ENCODE measurements at places on chromosomes 4 and X.

GRCh38 chrX:138191998-138192397 is 519.5 kb downstream of the FGF13 start:
- DNase-seq = no peak

GRCh38 chr4:126440297-126440696 is 1125.5 kb downstream of the FAT4 start:
- no peak for DNase-seq

DNA sequence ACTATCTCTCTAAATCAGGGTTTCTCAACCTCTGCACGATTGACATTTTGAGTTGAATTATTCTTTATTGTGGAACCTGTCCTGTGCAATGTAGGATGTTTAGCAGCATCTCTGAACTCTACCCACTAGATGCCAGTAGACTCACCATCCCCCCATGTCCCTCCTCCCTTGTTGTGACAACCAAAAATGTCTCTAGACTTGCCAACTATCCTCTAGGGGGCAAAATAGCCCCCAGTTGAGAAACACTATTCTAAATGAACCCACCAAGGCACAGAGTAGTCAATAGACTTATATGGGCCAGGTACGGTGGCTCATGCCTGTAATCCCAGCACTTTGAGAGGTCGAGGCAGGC is 49.1 kb upstream of the GAB1 start:
- no peak for DNase-seq

DNA sequence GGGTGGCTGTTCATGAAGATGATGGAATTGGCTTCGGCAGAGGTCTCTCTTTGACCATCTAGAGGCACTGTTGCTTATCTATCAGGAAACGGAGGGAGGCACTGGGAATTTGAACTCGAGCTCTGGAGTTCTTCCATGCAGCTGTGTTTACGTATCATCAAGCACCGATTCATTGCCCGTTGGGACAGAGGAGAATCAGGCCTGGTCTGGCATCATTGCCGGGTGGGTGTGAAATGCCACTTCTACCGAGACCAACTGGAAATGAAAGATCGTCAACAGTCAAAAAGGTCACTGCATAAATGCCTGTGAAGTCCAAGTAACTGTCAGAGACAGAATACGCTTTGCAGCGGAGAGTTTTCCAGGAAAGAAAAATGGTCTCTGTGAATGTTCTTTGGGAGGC is 166.9 kb downstream of the ASMT start:
- DNase-seq = no peak

- no peak for DNase-seq
Observed at GRCh38 chrX:72307646-72308051, 1.9 kb upstream of the CITED1 start.

DNA sequence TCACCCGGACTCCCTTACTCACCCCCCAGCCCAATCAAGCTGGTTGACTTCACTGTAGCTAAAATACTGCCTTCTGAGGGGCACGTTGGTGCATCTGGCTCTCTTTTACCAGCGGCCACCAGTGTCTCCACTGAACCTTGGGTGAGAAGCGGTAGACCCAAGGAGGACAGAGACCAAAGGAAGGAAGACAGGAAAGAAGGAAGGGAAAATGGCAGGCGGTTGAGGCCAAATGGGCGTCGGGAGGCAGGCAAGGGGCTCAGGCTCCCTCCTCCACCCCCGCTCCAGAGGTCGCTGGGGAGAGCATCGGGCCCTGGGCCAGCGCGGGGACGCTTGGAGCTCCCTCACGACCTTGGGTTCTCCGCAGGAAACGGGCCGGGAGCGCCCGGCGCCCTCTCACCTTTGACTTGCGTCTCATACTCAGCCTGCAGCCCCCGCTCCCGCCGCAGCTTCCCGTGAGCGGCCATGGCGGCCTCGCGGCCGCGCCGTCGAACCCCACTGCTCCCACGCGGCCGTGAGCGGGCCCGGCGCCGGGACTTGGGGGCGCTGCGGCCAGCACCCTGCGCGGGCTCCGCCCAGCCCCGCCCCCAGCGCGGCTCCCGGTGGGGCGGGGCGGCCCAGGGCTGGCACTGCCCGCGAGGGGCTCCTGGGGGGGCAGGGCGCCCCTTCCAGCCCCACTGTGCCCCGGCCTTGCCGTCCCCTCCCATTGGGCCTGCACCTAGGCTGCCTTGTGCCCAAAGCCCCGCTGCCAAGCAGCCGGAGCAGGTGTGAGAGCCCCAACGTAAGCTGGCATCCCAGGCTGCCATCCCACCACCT is at the start of gene ARHGAP4:
ARHGAP4 (minus strand) TSS at position 526 of the 813 bp plus-strand sequence; CDS start at position 464, 62 bp downstream.
- DNase-seq = no peak

DNA sequence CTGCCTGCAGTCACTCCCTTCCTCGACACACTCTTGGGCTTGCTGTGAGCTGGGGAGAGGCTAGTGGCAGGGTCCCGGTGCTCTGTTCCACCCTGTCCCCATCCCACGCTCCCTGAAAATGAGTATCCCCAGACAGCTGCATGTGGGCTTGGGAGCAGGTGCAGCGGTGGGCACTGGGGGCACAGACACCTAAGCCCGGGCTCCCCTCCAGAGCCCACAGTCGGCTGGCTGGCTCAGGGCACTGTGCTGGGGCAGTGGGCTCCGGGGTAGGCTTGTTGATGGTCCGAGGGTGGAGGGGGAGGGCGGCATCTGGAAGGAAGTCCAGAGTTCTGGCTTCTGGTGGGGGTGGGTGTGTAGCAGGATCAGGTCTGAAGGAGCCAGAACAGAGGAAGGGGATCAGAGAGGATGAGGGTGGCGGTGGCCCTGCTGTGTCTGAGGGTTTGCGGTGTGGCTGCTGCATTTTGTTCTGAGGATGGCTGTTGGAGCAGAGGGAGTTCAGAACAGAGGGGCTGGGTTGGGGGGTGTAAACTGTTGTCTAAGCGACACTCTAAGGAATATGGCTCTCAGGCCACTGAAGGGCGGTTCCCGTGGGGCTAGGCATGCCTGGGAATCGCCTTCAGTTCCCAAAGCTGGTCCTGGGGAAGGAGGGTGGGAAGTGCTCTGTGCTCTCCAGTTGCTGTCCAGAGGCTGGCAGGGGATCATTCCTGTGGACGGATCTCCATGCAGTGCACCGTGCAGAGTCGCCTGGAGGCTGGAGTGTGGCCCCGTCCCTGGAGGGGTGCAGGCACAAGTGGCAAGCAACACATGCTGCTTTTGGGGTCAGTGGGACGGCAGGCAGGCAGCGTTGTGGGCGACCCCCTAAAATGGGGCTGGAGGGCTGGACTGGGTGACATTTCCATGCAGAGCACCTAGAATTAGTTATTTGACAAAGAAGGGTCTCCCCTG is 114.0 kb downstream of the SORCS2 start:
- DNase-seq = no peak

DNA sequence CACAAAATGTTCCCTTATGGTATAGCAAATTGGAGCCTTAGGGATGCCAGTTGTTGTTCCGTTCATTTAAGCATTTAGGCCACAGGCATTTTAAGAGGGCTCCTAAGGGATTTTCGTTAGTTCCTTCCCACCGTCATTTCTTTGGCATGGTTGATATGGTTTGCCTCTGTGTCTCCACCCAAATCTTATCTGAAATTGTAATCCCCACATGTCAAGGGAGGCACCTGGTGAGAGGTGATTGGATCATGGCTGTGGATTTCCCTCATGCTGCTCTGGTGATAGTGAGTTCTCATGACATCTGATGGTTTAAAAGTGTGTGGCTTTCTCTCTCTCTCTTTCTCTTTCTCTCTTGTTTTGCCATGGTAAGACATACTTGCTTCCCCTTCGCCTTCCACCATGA is 104.1 kb downstream of the ASB9 start:
- DNase-seq = no peak

GRCh38 chr4:7263166-7263565 is 70.8 kb downstream of the SORCS2 start:
- peak; percentile 17 for DNase-seq

GRCh38 chrX:2406891-2407518 is 93.8 kb downstream of the DHRSX start:
- DNase-seq = no peak

GRCh38 chr4:1472911-1473518 is 66.8 kb upstream of the NKX1-1 start:
- no peak for DNase-seq

GRCh38 chrX:110180928-110181310 is 137.0 kb downstream of the AMMECR1 start:
- DNase-seq = peak; percentile 44

DNA sequence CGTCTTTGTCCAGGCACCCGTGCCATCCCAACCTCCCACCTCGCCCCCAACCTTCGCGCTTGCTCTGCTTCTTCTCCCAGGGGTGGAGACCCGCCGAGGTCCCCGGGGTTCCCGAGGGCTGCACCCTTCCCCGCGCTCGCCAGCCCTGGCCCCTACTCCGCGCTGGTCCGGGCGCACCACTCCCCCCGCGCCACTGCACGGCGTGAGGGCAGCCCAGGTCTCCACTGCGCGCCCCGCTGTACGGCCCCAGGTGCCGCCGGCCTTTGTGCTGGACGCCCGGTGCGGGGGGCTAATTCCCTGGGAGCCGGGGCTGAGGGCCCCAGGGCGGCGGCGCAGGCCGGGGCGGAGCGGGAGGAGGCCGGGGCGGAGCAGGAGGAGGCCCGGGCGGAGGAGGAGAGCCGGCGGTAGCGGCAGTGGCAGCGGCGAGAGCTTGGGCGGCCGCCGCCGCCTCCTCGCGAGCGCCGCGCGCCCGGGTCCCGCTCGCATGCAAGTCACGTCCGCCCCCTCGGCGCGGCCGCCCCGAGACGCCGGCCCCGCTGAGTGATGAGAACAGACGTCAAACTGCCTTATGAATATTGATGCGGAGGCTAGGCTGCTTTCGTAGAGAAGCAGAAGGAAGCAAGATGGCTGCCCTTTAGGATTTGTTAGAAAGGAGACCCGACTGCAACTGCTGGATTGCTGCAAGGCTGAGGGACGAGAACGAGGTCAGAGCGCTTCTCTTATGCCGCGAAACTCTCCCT is at the start of gene TET2:
TET2 (plus strand) TSS at position 601 of the 740 bp plus-strand sequence. CDS start 87,067 bp downstream, outside the sequence.
- DNase-seq = peak; percentile 62

- DNase-seq = no peak
Observed at GRCh38 chrX:51024106-51024696, 113.7 kb downstream of the BMP15 start.

DNA sequence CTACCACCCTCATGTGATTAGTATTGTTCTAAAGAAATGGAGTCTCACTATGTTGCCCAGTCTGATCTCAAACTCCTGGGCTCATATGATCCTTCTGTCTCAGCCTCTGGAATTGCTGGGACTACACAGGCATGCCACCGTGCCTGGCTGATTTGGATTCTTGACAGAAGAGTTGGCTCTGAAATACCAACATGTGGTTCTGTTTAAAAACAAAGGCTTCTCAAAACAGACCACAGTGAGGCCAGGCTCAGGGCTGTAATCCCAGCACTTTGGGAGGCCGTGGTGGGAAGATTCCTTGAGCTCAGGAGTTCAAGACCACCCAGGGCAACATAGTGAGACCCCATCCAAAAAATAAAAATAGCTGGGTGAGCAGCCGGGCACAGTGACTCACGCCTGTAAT is 126.7 kb downstream of the DHRSX start:
- DNase-seq = no peak

- DNase-seq = peak; percentile 88
Observed at GRCh38 chrX:19174401-19175025, 52.2 kb upstream of the ADGRG2 start.

- DNase-seq = no peak
Observed at GRCh38 chr4:26206339-26206738, 114.5 kb upstream of the RBPJ start.

DNA sequence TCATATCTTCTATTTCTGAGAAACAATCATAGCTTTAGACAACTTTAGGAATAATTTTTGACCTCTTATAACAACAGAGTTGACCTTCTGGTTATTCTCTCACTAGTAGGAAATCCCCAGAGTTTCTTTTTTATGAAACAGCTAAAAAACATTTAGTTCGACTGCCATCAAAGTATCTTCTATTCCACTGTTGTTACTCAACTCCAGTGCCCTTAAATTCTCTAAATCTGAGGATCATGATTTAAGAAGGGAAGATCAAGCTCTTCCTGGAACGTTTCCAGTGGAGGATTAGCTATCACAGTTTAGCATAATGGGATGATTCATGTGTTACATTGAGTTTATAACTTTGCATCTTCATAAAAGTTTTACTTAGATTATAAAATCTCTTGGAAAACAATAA is 134.9 kb upstream of the VEGFC start:
- DNase-seq = peak; percentile 66

GRCh38 chrX:15797707-15798106 is 7.4 kb downstream of the ZRSR2 start:
- no peak for DNase-seq

DNA sequence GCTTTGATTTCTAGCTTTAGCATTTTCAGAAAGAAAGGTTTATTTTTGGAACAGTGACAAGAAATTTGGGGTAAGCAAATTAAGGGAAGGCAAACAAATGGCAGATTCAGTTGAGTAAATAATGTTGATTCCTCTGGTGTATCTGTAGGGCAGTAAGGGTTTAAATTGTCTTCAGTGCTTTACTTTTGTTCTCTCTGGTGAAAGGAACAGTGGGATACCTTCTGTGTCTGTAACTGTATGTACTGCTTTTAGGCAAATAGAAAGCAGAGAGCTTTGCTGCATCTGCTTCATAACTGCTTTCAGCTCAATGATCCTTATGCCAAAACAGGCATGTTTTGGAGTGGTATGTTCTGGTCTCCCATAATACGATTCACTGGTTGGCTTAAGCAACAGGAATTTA is 932.1 kb upstream of the SLIT2 start:
- no peak for DNase-seq

DNA sequence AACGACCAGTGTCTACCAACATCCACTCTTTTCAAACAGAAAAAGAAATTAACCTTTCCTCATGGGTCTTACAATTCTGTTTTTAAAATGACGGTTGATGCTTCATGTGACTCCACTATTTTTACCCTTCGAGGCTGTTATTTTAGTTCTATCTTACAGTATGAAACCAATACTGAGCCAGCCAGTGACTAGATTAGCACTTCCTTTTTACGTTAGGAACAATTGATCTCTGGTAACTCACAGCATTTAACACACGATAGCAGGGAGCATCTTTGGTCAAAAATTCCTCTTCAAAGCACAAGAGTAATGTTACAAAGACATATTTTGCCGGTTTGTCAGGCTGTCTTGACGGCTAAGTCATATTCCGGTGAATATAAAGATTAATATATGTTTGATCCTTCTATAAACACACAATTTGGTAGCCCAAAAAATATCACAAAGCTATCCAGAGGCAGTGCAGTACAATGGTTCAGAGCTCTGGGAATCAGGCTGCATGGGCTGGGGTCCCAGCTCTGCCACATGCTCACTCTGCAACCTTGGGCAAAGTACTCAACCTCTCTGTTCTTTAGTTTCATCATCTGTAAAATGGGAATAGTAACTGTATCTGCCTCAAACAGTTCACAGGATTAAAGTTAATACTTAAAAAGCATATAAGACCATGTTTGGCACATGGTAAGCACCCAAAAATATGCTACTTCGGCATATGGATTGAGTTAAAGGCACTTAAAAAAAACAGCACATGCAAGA is 62.9 kb upstream of the TXK start:
- no peak for DNase-seq

GRCh38 chrX:133474574-133474973 is 59.3 kb upstream of the GPC4 start:
- DNase-seq = no peak

DNA sequence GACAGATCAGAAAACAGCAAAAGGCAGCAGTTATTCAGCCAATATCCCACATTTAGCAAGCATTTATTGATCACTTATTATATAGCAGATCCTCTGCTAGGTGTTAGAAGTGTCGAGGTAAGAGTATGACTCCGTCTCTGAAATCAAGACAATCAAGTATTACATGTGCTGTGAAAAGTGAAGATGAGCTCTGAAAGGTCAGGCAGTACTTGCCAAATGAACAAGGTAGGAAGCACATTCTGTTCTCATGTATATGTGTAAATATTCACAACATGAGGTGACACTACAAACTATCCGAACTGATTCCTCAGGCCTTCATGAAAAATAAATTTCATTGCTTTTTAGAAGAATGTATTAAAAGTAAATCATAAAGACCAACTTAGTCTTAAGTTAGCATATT is 15.3 kb downstream of the ATP1B4 start:
- no peak for DNase-seq
